ELF-1 (cell line): ENCODE measurements at places on chromosomes 2 and 18.

DNA sequence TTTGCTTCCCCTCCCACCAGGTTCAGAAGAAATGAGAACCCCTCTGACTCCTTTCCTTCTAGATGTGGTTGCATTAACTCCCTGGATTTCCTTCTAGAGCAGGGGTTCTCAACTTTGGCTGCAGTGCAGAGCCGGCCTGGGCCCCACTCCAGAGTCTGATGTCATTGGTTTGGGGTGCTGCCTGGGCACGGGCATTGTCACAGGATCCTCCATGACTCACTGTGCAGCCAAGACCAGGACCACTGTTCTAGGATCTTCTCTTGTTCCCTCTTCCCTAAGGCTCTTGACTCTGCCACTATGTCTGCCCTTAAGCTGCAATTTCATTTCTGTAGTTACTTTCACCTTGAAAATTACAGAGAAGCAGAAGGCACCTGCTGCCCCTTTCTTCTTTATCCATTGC lies 31.8 kb downstream of the TBC1D8 start:
- no peak for DNase-seq

GRCh38 chr2:46563186-46563585 lies 83.8 kb downstream of the TMEM247 start:
- DNase-seq = no peak

DNA sequence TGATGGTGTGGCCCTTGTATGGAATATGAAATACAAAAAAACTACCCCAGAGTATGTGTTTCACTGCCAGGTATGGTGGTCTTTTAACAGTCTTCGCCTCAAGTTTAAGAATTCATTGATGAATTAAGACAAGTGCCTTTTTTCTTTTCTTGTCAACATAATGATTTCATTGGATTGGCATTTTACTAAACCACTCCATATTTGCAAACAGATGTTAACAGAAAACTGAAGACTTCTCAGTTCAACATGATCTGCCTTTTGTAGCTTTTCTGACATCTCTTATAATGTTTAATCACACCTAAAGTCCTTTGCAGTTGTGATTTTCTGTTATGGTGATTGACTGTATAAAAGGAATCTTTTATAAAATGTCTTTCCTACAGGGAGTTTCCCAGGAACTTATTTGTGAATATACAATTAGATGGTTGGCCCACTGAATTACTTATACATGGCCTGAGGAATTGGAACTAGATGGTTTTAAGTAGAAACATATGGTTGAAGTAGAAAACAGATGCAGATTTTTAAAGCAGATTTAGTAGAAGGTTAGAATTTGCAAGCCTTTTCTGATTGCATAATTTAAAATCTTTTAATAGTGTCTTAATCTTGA lies 39.7 kb downstream of the DYNC1I2 start:
- no peak for DNase-seq

- DNase-seq = no peak
Observed at GRCh38 chr2:150159300-150159699, 328.2 kb downstream of the RND3 start.

DNA sequence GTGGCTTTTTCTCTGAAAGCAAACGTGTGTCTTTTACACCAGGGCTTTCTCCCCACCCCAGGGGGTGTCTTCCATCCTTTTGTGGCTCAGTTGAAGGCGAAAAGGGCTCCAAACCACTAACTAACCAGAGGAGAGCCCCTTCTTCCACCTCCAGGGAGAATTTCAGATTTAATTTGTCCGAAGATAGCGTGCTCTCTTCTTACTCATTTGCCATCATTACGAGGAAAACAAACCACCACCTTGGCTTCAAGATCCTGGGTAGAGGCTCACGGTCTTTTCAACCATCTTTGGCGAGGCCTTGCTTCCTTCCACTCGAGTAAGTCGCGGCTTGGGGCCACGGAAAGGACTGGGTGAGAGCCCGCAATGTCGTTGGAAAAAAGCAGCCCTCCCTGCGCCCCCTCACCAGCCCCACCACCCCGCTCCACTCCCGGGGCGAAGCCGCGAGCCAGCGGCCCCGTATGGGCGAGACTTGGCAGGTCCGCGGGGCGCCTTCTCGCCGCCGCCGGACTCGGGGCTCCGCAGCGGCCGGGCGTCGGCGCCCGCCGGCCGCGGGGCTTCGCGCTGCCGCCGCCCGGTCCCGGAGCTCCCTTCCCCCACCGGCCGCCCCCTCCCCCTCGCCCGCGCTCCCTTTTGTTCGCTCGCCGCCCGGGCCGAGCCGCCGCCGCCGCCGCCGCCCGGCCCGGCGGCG lies 1.7 kb upstream of the ZNF532 start:
- peak; percentile 56 for DNase-seq

DNA sequence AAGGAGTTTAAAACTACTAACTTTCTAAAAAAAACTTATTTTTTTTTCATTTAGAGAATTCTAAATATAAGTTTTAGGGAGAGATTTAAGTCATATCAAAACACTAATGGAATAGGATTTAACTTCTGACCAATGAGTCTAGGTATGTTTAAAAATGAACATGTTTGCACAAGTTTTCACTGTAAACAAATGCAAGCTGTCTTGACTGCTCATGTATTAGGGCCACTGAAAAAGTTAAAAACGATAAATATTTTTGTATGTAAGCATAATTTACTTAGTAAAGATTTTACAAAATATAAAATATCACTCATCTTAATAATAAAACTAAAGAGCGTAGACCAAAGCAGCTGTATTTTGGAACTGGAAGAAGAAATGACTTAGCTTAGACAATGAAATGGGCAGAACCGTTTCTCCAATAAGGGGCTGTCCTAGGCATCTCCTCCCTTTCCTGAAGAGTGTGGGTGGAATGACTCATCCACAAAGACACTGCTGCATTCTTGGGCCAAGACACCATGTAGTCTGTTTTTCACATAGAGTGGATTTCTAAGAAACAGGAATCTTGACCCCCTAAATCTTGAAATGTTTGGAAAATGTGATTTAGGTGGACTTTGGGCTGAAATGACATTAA lies 118.8 kb downstream of the MEP1B start:
- DNase-seq = peak; percentile 11

GRCh38 chr2:46098621-46099062 lies 198.6 kb upstream of the EPAS1 start:
- no peak for DNase-seq

DNA sequence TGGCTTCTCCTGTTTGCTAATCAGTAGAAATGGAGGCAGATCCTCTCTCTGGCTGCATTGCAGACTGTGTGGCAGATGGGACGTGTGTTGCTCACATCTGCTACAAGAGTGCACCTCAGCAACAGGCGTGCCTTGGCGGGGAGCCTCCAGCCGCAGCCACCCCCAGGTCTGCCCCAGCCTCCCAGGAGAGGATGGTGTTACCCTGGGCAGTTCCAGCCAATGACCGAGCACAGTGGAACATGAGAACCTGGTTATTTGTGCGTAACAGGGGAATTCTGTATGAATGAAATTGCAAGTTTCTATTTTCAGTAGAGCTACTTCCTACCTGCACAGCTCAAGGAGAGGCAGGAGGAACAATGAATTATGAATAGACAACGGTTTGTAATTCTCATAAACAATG lies 130.6 kb upstream of the CBLN2 start:
- DNase-seq = no peak

GRCh38 chr18:71878226-71878625 lies 665.9 kb downstream of the CBLN2 start:
- DNase-seq = no peak

DNA sequence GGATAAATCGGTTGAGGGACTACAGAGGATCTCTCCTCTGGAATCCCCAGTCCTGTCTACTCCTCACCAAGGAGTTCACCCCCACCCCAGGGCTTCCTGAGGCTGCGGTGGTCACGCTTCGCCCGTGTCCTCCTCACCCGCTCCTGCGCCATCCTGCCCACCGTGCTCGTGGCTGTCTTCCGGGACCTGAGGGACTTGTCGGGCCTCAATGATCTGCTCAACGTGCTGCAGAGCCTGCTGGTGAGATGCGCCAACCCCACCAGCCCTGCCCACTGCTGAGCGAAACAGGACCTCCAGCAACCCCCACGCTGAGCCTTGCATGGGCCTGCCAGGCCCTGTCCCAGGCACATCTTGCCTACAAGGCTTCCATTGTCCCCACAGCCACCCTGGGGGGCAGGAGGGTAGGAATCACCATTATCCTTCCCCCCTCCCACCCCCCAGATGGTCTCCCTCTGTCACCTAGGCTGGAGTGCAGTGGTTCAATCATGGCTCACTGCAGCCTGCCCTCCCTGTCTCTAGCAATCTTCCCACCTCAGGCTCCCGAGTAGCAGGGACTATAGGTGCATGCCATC lies 6.7 kb upstream of the CTDSP1 start:
- peak; percentile 43 for DNase-seq

- DNase-seq = no peak
Observed at GRCh38 chr2:204341887-204342276, 203.4 kb upstream of the PARD3B start.

DNA sequence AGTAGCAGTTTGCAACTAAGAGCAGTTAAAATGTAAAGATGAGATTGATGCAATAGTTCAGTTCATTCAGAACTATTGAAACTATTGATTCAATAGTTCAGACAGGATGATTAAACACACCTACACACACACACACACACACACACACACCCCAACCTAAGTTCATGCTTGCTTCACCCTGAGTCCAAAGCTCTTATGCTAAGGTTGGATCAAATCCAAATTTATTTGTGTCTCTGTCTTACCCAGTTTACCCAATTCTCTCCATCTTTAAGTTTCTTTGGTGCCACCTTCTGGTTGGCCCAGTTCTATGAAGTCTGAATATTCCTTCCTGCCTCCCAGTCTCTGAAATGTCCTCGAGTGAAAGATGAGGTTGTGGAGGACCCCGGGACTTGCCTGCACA lies 5.1 kb downstream of the SERPINB8 start:
- peak; percentile 4 for DNase-seq

DNA sequence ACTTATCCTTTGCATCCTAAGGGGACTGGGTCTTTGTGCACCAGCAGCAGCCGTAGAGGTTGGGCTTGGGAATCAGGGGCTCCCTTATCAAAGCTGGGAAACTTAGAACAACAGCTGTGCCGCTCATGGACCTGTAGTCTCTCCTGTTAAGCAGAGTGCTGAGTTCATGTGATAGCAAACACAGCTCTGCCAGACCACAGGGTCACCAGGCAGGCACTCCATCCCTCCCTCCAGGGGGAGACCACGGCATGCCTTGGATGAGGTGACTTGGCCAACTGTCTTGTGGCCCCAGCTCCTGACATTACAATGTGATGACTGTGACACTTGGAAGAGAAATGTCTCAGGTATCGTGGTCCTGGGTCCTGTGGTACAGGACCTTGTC lies 60.0 kb downstream of the DGKD start:
- DNase-seq = no peak

DNA sequence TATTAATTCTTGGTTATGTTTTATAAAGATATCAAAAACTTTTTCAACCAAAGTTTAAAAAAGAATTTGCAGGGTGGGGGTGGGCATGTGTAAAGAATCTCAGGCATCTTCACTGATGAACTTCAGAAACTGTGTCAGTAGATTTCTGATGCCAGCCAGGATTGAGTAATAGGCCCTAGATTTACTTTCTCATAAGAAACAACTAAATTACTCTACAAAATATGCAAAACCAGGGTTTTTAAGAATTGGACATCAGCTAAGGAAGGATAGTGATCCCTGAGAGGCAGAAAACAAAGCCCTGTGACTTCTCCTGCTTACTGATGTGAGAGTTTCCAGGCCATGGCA lies 11.9 kb upstream of the IL1R1 start:
- DNase-seq = no peak

DNA sequence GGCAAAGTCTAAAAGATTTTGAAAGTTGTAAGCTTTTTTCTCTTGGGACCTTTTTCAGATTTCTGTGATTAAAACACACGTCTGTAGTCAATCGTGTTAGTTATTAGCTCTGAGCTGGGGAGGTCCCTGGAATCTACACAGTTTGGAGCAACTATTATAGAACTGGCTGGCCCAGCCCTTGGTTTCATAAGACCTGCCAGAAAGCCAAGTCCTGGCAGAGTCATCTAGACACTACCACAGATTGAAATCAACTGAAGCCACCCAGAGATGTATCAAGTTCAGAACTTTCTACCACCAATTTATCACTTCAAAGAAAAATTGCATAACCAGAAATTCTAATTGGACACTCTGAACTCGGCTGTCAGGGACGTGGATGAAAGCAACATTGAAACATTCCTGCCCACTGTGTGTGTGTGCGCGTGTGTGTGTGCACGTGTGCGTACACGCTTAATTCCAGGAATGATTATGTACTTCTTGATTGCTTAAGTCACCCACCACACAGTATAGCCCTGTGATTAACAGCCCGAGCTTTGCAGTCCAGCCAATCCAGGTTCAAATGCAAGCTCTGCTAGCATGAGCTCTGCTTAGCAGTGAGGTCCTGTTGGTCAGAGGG lies 126.3 kb downstream of the TPGS2 start:
- no peak for DNase-seq

DNA sequence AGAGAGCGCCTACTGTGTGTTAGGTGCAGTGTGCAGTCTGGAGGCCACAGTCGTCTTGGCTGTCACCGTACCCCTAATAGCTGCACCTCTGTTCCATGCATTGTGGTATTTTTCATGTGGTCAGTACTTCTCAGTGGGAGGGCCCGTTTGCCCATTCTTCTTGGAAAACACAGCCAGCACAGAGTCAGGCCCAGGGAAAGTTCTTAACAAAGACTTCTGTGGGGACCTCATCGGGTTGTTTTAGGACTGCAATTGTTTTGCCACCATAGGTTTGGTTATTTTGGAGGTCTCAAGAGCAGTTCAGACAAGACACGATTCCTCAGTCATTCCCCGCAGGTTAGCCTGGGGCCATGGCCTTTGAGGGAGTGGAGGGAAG lies 62.3 kb downstream of the SMIM21 start:
- no peak for DNase-seq

DNA sequence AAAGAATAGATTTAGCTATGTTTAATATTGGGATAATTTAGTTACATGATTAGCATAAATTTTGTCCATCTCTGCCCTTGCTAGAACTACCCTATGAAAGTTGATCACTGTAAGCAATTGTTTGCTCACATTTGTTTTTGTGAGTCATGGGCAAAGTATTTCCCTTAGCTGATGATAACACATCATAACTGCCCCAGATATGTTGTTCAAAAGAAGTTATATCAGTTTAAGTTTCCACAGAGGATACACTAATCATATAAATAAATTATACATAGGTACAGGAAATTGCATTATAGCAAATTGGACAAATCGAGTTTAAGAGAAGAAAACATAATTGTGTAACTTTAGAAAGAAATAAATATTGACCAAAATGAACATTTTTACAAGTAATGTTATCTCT lies 223.2 kb upstream of the PIK3C3 start:
- DNase-seq = no peak

DNA sequence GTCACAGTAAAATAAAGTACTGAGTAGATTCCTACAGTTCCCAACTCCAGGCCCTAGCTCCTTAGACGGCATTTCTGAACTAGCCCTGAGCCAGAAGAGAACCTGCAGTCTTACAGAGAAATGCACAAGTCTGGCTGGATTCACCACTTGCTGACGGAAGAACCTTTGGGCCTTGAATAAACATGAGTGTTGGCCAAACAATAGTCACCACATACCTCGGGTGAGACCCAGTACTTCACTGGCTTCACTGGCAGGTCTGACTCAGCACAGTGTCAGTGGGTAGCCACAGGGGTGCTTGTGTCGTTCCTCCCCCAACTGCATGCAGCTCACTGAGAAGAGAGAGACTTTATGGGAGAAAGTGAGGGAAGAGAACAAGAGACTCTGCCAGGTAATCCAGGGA lies 88.9 kb downstream of the TMEM185B start:
- DNase-seq = peak; percentile 32

- peak; percentile 85 for DNase-seq
Observed at GRCh38 chr2:210762604-210763588, 206.5 kb downstream of the CPS1 start.

GRCh38 chr2:44169155-44169898 lies 652 bp downstream of the PPM1B start:
- peak; percentile 69 for DNase-seq

GRCh38 chr2:46273225-46273863 lies 23.9 kb upstream of the EPAS1 start:
- DNase-seq = no peak
